ENCODE measurements at places on chromosomes 7 and 10. TPM values are rescaled to one million over a fixed set of nuclear protein-coding genes. Genes with fewer than 3 reads are reported as not detected.

HPS1 gene
- total RNA-seq, result 33.2 TPM

ITPRID1 gene
- total RNA-seq, result not detected

CRTAC1 gene
- total RNA-seq, result not detected

PRR15 gene
- total RNA-seq, result 11.0 TPM

TCAF2 gene
- 0.89 TPM for total RNA-seq

UCMA gene
- not detected for total RNA-seq

CNTNAP2 gene
- total RNA-seq, result 0.58 TPM

MKI67 gene
- total RNA-seq, result 23.7 TPM

SRRM3 gene
- total RNA-seq, result 4.6 TPM

UCN3 gene
- not detected for total RNA-seq

INTS1 gene
- 75.2 TPM for total RNA-seq

C10orf67 gene
- total RNA-seq, result 0.53 TPM

HABP2 gene
- not detected for total RNA-seq

UNC5B gene
- 18.8 TPM for total RNA-seq

SORCS3 gene
- not detected for total RNA-seq

TEX47 gene
- total RNA-seq, result not detected

MTURN gene
- 2.5 TPM for total RNA-seq

SLC18A3 gene
- total RNA-seq, result not detected

NEBL gene
- total RNA-seq, result 3.7 TPM

PRSS2 gene
- not detected for total RNA-seq

TRIM50 gene
- total RNA-seq, result not detected

VWDE gene
- under 0.01 TPM for total RNA-seq

TMEM176B gene
- 0.58 TPM for total RNA-seq

DPP6 gene
- total RNA-seq, result not detected

SLC18A2 gene
- not detected for total RNA-seq

GPR37 gene
- 1.4 TPM for total RNA-seq

ADCYAP1R1 gene
- not detected for total RNA-seq

INA gene
- 1.7 TPM for total RNA-seq

GRB10 gene
- 22.0 TPM for total RNA-seq

LRIT1 gene
- not detected for total RNA-seq

WNT8B gene
- not detected for total RNA-seq

ICA1 gene
- total RNA-seq, result 0.71 TPM

MORN4 gene
- total RNA-seq, result 18.4 TPM

GIMAP2 gene
- total RNA-seq, result 1.2 TPM

FGL2 gene
- not detected for total RNA-seq

GIMAP8 gene
- not detected for total RNA-seq

HSPA12A gene
- total RNA-seq, result 12.4 TPM

TMEM184A gene
- not detected for total RNA-seq

LIPJ gene
- not detected for total RNA-seq

CC2D2B gene
- total RNA-seq, result not detected

LOXL4 gene
- 57.2 TPM for total RNA-seq

COBL gene
- not detected for total RNA-seq

STOX1 gene
- total RNA-seq, result not detected

NME8 gene
- not detected for total RNA-seq

TRIM74 gene
- not detected for total RNA-seq

TFR2 gene
- not detected for total RNA-seq

SPDYE11 gene
- total RNA-seq, result not detected

TACC2 gene
- total RNA-seq, result 9.5 TPM

ASZ1 gene
- not detected for total RNA-seq

GPR26 gene
- not detected for total RNA-seq

UROS gene
- 61.3 TPM for total RNA-seq

SPDYE5 gene
- total RNA-seq, result not detected

NUTM2B gene
- total RNA-seq, result not detected

SLC26A5 gene
- total RNA-seq, result not detected

CYP3A5 gene
- 0.89 TPM for total RNA-seq
